ENCODE measurements at places on chromosomes 4 and X.

GRCh38 chr4:44583393-44583792 is 68.0 kb downstream of the YIPF7 start:
- no peak for DNase-seq

- DNase-seq: no peak
Observed at GRCh38 chr4:113317523-113317922, 268.1 kb downstream of the ANK2 start.

DNA sequence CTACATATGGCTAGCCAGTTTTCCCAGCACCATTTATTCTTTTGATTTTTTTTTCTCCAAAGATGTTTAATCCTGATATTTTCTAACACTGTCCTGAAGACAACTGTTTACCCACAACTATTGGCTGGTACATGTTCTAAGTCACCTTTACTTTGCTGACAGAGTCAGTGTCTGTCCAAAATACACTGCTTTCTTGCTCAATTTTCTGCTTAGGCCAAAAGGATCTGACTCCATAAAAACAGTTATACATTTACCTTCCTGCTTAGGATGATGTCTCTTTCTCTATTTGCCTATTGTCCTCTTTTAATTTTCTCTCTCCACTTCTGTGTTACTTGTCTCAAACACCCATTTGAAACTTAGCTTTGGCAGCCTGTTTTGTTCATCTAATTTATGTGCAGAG is 3.2 kb downstream of the ADH1C start:
- DNase-seq: no peak

- DNase-seq: no peak
Observed at GRCh38 chr4:4521731-4522130, 20.1 kb downstream of the STX18 start.

DNA sequence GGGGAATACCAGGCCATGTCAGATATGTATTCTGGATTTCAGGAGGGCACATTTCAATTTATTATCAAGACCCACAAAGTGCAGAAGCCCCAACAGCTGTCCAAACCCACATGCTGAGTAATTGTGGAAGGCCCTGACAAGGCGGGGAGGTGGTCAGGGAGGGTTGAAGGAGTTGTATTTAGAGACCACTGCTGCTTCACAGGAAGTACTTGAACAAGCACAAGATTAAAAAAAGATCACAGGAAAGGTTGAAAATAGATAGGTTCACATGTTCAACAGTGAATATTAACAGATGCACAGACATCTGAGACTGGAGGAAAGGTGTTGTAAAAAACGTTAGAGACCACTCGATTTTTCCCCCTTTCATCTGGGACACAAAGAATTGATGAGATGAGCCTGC is 17.9 kb downstream of the ATP8A1 start:
- no peak for DNase-seq

GRCh38 chr4:17008834-17009345 is 110.4 kb upstream of the LDB2 start:
- no peak for DNase-seq

DNA sequence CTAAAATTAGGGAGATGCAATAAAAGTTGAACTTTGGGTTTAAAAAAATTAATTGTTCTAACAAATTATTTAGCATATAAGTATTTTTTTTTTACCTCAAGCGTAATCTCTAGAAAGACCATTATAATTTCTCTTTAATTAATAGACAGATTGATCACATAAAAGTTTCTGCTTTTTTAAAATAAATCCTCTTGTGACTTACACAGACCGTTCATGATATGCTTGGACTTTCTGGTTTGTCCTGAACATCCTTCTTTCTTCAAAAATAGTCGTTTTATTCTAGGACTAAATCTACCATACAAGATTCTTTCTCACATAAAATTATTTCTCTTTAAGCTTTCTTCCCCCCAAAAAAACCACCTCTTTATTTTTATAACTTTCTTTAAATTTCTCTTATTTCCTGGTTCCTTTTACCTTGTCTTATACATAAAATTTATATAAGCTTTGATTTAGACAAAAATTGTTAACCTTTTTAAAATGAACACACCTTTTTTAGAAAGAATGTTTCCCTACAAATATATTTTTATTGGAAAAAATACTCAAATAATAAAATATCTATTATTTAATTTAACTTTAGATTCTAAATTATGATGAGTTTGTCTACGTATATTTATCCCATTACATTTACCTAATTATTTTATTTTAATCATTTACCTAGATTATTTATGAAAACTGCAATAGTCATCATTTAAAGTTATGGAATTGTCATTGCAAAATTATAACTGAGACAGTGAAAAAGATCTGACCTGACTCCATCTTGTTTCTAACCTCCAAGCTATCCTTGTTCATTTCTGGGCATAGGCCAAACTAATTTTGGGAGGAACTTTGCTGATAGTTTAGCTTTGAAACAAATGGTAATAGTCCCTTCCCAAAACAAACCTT is 37.6 kb downstream of the PGRMC2 start:
- no peak for DNase-seq

- DNase-seq: no peak
Observed at GRCh38 chr4:56513517-56513916, 7.9 kb downstream of the ARL9 start.
